8988T (cell line): ENCODE measurements at places on chromosomes 6 and 20.

GRCh38 chr6:101276066-101276465 lies 117.4 kb upstream of the GRIK2 start:
- no peak for DNase-seq

- no peak for DNase-seq
Observed at GRCh38 chr6:167548451-167548850, 223.6 kb downstream of the TTLL2 start.

DNA sequence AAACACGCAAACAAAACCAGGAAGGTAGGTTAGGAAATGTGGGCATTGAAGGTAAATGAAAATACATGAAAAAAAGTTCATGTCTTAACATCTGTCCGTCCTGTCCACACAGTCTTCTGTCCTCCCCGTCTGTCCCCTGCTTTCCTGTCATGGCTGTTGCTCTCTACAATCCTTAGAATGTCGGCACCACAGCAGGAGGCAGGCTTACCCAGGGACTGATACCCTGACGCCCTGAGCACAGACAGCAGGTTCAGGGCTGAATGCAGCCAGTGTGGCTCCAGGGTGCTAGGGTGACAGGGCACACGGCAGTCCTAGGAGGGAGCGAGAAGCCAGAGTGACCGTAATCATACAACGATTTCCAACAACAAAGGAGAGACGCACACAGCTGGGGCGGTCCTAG lies 123.7 kb downstream of the IRF4 start:
- no peak for DNase-seq

DNA sequence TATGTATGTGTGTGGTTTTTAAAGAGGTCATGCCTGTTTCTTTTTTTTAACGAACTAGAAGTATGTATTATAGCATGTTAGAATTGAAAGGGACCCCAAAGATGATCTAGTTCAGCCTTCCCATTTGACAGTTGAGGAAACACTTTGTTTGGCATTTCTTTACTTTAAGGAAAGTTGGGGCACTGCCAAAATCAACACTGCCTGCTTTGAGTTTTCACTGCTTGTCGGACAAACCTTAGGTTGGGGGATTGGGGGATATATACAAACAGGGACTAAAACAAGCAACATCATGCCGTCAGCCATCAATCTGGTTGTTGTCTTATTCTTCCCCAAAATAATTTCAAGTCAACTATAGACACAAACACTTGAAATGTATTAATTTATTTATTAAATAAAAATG lies 14.1 kb upstream of the CALHM6 start:
- no peak for DNase-seq

DNA sequence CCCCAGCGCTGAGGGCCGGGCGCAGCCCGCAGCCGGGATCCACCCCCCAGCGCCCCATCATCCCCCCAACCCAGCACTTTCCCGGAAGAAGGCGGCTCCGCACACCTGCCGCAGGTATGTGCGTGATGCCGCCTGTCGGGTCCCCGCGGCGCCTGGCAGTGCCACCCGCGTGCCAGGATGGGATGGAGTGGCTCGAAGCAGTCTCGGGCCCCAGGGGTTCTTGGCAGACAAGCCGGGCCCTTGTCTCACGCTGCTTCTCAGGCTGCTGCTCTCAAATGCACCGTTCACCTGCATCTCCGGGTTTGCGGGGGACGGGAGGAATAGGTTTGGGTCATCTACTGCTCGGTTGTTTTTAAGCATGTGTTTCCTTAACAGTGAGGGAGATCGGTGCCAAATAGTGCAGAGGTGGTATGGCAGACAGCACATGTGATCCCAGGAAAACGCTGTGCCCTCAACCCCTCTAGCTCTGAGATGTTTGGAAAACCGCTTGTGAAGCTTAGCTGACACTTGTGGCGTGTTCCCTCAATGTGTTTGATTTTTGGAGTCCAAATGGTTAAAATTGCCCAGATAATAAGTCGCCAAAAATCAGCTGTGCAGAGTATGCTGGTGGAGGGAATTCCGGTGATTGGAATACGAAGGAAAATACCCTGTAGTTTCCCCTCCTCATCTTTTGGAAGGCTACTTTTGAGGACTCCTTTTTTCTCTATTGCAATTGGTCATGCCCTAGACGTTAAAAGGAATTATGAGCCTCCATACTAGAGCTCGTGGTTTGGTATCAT lies 926 bp downstream of the MYLIP start:
- no peak for DNase-seq
